ENCODE measurements at places on chromosomes 4 and X.

GRCh38 chr4:128484896-128485295 is 197.3 kb upstream of the PGRMC2 start:
- DNase-seq, result peak; percentile 75

DNA sequence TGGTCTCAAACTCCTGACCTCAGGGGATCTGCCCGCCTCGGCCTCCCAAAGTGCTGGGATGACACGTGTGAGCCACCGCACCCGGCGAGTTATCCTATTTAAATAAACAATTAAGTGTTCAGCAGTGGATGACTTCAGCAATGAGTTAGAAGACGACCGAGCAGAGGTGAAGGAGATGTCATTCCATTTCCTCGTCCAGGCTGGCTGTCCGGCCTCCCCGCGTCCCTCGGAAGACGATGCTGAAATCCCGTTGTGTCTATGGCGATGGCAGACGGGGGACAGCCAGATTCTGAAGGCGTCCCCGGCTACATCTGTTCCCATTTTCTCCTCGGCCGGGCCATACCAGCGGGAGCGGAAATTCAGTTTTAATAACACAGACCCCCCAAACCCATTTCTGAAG is 209.8 kb downstream of the CRLF2 start:
- DNase-seq, result no peak

GRCh38 chr4:8544741-8545438 is 35.3 kb upstream of the GPR78 start:
- DNase-seq, result no peak

- DNase-seq, result no peak
These were observed 980.7 kb upstream of the GRIA3 start for GRCh38 chrX:122203399-122203798.

GRCh38 chr4:151921386-151921785 is 160.6 kb upstream of the GATB start:
- no peak for DNase-seq

GRCh38 chr4:17497890-17498523 is 13.9 kb downstream of the QDPR start:
- DNase-seq, result no peak

DNA sequence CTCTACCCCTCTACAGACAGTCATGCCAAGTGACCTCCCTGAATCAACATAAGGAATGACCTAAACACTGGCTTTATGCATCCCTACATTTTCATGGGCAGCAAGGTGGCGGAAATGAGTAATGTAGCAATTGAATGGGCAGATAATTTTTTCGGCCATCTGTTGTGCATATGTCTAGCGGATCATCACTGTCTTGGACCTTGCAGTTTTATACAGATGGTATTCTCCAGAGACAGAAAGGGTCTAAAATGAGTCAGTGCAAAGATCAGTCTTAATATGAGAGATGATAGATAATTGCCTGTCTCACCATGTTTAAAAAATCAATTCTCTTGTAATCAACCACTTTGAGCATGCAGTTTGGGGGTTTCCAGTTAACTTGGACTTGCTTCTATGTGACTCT is 177.3 kb upstream of the DKK2 start:
- DNase-seq, result no peak

- DNase-seq, result no peak
These were observed 133.3 kb downstream of the GATB start for GRCh38 chr4:151627491-151627890.

- DNase-seq, result no peak
These were observed 525.1 kb upstream of the ATOH1 start for GRCh38 chr4:93303440-93303839.

DNA sequence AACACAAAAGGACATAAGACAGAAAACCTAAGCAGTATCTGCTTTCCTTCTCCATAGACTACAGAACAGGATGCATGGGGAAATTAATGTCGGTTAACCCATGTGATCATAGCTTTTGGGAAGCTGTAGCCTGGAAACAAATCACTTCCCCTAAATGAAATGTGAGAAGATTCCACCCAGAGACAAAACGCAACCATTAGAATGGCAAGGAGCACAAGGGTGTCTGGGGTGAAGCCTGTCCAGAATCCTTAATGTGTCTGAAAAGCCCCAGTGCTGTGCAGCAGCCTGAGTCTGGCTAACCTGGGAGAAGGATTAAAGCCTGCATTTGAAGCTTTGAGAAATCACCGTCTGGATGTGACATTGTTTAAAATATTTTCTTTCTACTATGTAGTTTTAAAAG is 213.3 kb downstream of the ANKRD50 start:
- peak; percentile 28 for DNase-seq

GRCh38 chrX:50818986-50819385 is 5.0 kb upstream of the SHROOM4 start:
- DNase-seq, result no peak

- no peak for DNase-seq
These were observed 17.0 kb upstream of the MOB1B start for GRCh38 chr4:70885174-70885573.

DNA sequence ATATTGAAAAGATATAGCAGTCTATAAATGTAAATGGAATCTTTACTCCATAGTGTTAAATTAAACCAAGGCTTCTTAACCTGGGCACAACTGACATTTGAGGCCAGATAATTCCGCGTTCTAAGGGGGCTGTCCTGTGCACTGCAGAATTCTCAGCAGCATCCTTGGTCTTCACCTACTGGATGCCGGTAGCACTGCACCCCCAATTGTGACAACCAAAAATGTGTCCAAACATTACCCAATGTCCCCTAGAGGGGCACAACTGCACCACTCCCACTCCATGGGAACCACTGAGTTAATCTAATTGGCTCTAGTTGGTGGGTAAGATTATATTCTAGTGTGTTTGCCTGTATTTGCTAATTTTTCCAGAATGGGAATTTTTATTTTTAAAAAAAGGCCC is 16.6 kb downstream of the AP1S2 start:
- no peak for DNase-seq

GRCh38 chrX:51608126-51608525 is 10.6 kb downstream of the CENPVL3 start:
- peak; percentile 1 for DNase-seq

DNA sequence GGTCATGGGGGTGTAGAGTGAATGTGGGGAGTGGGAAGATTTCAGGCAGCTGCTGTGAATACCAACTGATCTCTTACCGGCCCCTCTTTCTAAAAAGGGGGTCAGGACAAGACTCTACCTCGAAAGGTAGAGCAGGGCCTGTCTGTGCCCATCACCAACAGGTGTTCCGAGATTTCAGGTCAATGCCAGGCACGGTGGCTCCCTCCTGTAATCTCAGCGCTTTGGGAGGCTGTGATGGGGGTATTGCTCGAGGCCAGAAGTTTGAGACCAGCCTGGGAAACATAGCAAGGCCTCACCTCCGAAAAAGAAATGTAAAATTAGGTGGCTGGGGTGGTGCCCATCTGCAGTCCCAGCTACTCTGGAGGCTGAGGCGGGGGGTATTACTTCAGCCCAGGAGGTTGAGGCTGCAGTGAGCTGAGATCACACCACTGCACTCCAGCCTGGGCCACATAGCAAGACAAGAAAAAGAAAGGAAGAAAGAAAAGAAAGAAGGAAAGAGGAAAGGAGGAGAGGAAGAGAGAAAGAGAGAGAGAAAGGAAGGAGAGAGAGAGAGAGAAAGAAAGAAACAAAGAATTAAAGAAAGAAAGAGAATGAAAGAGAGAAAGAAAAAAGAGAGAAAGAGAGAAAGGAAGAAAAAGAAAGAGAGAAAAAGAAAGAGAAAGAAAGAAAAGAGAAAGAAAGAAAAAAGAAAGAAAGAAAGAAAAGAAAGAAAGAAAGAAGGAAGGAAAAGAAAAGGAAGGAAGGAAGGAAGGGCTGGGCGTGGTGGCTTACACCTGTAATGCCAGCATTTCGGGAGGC is 50.1 kb downstream of the CRLF2 start:
- no peak for DNase-seq

DNA sequence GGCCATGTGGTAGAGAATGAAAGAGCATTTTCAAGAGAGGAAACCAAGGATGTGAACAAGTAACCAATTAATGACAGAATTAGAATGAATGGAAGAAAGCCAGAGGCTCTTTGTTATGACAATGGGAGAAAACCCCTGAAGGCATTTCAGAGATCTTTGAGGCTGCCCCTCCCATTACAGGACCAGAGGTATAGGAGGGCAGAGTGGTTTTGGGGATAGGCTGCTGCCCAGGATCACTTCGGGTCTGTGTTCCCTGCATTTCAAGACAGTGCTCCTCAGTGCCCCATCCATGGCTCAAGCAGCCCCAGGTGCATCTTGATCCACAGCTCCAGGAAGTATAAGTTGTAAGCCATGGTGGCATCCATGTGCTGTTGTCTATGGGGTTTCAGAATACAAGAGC is 124.0 kb upstream of the HPF1 start:
- DNase-seq, result no peak

DNA sequence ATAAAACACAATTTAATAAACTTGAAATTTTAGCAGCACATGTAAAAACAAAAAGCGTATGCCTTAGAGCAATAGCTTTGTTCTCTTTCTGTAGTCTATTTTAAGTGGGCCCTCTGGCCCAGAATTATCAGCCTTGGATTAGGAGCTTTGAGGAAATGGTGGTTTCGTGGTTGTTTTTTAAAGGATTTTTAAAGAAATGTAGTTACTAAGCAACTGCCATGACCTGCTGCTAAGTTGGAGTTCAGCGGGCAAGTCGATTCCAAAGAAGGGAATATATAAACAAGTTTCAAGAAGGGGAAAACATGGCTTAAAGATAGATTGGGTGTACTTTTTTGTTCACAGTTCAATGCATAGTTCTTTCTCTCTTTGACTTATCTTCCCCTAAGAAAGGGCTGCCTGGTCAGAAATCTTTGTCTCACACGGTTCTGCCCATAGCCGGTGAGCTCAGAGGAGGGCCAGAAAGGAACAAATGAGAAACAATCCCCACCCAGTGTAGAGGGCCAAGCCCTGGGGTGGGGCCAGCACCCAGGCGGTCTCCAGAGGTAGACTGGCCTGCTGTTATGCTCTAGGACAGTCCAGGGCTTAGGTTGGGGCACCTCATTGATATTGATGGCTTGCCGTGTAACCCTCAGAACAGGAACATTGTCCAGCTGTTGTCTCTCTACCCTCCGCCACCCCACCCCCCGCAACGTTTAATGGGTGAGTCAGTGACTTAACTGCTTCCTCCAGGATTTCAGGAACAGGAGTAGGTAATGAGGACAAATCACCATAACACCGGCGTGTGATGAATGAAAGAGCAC is 32.5 kb downstream of the DLG3 start:
- peak; percentile 9 for DNase-seq

DNA sequence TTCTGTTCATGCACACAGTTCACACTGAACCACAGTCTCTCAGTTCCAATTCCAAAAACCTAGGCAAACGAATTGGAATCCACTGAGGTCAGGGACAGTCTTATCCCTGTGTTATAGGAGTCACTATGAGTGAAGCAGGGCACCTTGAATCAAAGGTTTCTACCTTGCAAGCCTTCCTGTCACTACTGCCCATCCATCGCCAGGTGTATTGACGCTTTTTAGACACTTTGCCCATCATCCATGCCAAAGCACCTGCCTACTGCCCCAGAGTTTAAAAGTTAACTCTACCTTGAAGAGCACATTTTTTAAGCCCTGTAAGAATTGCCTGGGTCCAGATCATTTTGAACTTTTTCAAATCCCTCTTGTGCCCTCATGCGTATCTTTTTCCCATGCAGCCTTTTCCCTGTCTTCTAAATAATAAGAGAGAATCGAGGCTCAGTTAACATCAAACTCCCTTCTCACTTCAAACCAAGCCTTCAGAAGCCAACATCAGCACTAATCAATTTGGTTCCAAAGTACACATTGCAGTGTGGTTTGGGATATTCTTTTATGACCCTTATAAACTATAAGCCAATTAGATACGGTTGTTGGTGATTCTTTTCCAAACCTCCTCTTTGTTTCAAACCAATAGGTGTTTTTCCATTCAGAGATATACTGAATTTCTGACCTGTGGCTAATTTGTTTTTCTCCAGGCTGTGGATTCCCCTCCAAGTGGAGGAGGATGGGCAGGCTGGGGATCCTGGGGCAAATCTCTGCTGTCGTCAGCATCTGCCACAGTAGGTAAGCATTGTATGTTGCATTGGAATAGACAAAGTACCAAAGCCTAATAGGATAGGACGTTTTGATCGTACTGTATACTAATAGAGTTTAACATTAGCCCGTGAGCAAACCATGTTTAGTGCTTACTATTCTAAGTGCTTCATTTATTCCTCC is 23.7 kb downstream of the FAM114A1 start:
- DNase-seq, result no peak

GRCh38 chr4:82692101-82692780 is 106.4 kb downstream of the SCD5 start:
- DNase-seq, result no peak

- DNase-seq, result no peak
These were observed 842.2 kb downstream of the STIM2 start for GRCh38 chr4:27702730-27703431.

GRCh38 chrX:7316280-7316679 is 168.3 kb upstream of the PUDP start:
- peak; percentile 23 for DNase-seq
